ENCODE measurements at places on chromosomes 5 and 9.

DNA sequence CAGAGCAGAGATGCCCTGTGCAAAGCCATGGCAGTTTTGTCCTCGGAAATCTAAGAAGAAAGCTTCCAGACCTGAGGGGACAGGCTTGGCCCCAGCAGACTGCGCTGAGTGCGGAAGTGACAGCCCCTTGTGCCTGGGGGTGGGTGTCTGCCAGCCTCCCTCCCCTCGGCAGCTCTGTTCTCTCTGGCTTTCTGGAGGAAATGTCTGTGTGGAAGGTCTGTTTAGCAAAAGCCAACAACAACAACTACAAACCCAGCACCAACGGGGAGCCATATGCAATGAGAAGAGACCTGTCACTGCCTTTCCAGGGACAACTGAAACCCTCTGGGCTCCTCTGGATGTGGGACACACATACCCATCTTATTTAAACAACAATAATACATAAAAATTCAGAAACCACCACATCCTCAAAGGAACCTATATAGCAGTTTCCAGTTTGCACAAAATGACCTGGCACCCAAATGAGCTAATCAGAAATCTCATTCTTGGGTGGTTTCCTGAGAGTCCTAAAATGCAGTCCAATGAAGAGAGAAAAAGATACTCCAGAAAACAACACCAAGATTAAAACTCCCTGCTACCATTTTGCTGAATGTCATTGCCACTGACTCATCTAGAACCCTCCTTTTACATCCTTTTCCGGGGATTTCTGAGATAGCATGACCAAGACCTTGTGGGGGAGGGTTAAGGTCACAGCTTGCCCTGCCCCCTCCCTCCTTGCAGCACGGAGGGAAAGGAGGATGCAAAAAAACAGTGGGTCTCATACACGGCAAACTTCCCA, 97.7 kb downstream of the AK8 start:
- H3K27me3 ChIP-seq, result peaks cover 83% of the 10 kb centered on the region
- H3K4me1 ChIP-seq, result peaks cover 4% of the 10 kb centered on the region
- H3K36me3 ChIP-seq, result peaks cover 5% of the 10 kb centered on the region
- no peak for DNase-seq

GRCh38 chr9:126307322-126308061, 19.1 kb upstream of the MVB12B start:
- H3K27ac ChIP-seq, result peak overlapping the region; percentile 37
- H3K36me3 ChIP-seq, result no peaks in the 10 kb centered on the region
- no peak for DNase-seq
- H3K27me3 ChIP-seq, result peaks cover 13% of the 10 kb centered on the region
- H3K4me3 ChIP-seq, result no peak overlapping the region

DNA sequence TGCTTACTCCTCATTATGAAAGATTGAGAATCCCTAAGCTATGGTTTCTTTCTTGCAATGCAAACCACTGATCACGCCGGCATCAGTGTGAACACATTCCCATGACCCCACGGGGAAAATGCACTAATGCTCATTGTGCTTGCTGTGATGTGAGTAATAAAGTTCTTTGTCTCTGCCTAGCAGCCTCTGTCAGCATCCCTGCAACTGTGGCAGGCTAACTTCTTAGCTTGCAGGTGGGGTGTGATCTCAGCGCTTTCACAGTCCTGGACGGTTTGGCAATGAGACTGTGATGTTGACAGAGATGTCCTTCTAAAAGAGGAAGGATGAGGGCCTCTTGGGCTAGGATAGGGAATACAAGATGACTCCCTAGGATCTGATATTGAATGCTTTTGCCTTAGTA, 1218.7 kb downstream of the EFNA5 start:
- no peak overlapping the region for H3K27ac ChIP-seq
- H3K4me1 ChIP-seq, result no peaks in the 10 kb centered on the region
- no peak overlapping the region for H3K4me3 ChIP-seq

DNA sequence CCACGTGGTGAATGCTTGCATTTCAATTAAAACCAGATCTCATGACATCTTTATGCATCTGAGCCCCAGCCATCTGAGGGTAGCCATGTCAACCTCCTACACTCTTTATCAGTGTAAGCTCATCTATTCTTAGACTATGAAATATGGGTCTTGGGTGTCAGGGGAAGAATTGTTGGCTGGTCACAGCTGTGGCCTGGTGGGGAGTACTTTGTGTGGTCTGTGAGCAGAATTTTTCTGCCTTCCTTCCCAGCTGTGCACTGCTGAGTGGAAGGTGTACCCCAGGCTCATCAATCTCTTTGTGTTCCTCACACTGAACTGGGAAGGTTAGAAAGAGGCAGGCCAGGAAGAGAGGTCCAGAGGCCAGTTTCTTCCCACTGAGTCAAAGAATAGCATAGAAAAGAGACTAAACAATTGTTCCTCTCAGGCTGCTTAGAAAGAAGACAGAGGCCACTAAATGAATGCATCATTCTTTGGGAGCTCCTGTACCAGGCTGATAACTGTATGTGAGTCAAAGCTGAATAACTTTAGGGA, 202.7 kb upstream of the RGMB start:
- no peaks in the 10 kb centered on the region for H3K4me1 ChIP-seq
- peaks cover 5% of the 10 kb centered on the region for H3K27me3 ChIP-seq
- no peaks in the 10 kb centered on the region for H3K36me3 ChIP-seq
- DNase-seq, result no peak
- no peak overlapping the region for H3K4me3 ChIP-seq

GRCh38 chr5:96509316-96509715, 76.3 kb upstream of the PCSK1 start:
- H3K4me1 ChIP-seq, result no peaks in the 10 kb centered on the region
- H3K36me3 ChIP-seq, result peaks cover 2% of the 10 kb centered on the region
- H3K27ac ChIP-seq, result no peak overlapping the region
- DNase-seq, result no peak
- H3K27me3 ChIP-seq, result peaks cover 12% of the 10 kb centered on the region
- H3K4me3 ChIP-seq, result no peak overlapping the region

GRCh38 chr5:169185626-169186025, 115.3 kb downstream of the SLIT3 start:
- H3K36me3 ChIP-seq, result no peaks in the 10 kb centered on the region
- no peak overlapping the region for H3K27ac ChIP-seq
- H3K4me1 ChIP-seq, result no peaks in the 10 kb centered on the region
- no peak overlapping the region for H3K4me3 ChIP-seq
- peaks cover 5% of the 10 kb centered on the region for H3K27me3 ChIP-seq
- DNase-seq, result no peak

DNA sequence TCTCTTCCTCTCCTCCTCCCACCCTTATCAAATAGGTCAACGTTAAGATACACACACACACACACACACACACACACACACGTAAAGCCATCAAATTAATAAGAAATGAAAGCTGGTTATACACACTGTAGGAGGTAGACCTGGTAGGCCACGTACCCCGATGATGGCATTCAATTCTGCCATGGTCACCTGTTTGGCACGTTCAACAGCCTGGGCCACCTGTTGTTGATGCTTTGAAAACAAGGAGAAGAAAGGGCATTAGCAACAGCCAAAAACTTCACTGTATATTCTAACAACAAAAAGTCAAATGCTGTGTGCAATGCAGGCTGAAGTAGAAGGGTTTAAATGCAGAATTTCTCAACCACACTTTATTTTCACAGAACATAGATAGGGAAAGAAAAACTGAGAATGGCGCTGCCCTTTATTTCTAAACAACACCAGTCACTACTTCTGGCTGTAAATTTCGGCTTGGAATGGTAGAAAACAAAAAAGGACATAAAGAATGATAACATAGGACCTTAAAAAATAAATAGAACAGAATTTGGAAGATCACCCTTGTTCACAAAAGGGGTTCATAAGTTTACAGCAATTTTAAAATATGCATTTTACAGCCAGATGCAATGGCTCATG, 37.2 kb downstream of the TLE1 start:
- H3K4me3 ChIP-seq, result no peak overlapping the region
- peaks cover 4% of the 10 kb centered on the region for H3K4me1 ChIP-seq
- H3K36me3 ChIP-seq, result no peaks in the 10 kb centered on the region
- no peaks in the 10 kb centered on the region for H3K27me3 ChIP-seq
- no peak for DNase-seq
